ENCODE measurements at places on chromosomes 3 and 15.

DNA sequence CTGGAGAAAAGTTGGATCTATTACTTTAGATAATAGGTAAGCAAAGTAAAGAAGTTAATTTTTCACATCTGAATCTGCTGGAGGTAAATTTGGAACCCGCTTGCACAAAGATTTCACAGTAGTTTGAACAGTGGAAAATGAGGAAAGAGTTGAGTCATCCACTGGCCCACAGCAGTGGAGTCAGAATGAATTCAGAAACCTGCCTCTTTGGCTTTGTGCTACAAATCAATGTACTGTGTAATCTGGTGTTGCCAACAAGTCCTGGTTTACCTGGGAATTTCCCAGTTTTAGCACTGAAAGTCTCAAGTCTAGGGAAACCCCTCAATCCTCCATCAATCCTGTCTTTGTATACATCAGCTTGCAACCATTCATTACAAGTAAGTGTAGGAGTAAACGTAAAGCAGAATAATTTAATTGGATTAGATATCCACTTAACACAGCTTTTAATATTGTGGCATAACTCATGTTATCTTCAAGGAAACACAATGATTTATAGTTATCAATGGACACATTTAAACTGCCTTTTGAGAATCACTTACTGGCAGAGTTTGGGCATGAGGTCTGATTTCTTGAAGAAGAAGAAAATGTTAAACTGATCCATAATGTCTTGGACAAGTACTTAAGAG lies 100.6 kb downstream of the DCLK3 start:
- no peak for DNase-seq

DNA sequence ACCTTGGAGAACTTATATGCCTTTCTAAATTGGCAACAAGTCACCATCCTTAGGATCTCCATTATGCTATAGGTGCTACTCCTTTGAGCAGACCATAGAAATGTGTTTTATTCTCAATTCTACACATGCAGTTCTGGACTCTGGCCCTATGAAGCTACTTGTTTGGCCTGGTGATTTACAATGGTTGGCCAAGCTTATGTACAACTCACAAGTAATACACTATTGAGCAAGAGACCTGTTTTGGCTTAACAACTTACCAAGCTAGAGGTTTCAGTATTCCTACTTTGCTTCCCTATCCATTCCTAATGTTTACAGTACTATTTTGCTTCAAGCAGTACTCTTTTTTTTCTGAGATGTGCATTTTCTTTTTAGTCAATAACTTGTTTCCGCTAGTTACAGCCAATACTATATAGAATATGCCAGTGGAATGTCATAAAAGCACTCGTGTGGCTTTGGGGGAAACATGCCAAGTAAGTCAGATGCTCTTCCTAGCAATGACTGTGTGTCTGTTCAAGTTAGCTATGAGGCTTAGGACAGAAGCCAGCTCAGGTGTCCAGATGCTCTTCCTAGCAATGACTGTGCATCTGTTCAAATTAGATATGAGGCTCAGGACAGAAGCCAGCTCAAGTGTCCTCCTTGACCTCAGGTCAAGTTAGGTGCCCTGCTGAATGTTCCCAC lies 174.9 kb upstream of the SEMA6D start:
- peak; percentile 8 for DNase-seq

GRCh38 chr15:49412797-49413196 lies 10.2 kb upstream of the FGF7 start:
- DNase-seq = no peak

- DNase-seq = no peak
These were observed 479.8 kb upstream of the TBL1XR1 start for GRCh38 chr3:177676947-177677587.

GRCh38 chr3:113249111-113249510 lies 37.8 kb downstream of the BOC start:
- no peak for DNase-seq

GRCh38 chr15:101801048-101801447 lies 2.3 kb upstream of the OR4F6 start:
- DNase-seq = no peak

DNA sequence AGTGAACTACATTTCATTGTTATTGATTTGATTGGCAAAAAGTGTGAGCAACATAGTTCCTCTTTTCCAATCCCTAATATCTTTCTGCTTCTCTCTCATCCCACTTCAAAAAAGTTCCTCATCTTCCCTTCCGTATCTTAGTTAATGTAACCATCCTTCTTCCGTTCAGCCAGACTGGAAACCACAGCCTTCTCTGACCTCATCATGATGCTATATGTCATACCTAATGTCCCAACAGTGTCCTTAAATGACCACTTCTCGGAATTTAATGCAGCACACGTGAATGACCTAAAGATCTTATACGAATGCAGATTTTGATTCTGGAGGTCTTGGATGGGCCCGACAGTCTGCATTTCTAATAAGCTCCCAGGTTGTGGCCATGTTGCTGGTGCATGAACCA lies 320.3 kb upstream of the SATB1 start:
- DNase-seq = no peak

- peak; percentile 16 for DNase-seq
These were observed 44.9 kb upstream of the ZNF385D start for GRCh38 chr3:21795921-21796320.

DNA sequence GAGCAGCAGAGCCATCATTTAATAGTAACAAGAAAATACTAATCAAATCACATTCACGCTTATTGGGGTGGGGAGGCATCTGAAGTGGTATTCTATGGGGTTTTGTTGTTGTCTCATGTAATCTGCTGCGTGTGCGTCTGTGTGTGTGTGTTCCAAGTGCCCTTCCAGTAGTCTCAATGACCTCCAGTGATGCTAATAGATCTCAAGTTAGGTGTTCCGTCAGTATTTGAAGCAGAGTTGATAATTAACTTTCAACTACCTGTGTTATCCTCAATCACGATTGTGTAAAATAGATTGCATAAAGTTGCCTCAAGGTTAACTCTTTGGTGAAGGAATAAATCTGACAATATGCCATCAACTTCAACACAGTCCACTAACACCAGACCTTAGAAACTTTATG lies 375.0 kb downstream of the MECOM start:
- DNase-seq = no peak

- no peak for DNase-seq
These were observed 98.3 kb upstream of the ZBTB20 start for GRCh38 chr3:115245438-115245837.

DNA sequence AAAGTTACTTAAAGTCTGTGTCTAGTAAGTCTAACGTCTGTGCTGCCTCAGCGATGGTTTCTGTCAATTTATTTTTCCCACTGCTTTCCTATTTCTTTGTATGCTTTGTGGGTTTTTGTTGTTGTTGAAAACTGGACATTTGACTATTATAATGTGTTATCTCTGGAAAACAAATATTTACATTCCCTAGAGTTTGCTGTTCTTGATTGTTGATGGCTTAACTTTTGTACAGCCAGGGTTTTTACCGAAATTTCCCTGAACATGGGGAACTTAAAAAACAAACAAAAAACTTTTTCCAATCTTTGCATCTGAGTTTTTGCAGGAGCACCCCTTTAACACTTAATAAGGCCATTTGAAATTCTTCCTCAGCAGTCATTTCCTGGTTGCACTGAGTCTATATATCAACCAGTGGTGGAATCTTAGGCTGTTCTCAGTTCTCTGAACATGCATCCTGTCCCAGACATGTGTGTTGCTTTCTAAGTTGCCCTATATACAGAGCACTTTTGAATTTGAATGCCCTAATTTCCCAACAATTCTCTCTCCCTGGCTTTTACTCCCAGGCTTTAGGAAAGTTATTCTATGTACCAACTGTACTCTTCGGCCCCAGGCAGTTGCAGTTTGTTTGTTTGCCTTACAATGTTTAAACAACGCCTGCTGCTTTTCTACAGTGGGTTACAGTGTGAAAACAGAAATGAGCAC lies 11.8 kb upstream of the PIAS1 start:
- no peak for DNase-seq

- DNase-seq = no peak
These were observed 50.3 kb upstream of the ITGA11 start for GRCh38 chr15:68482246-68482645.

DNA sequence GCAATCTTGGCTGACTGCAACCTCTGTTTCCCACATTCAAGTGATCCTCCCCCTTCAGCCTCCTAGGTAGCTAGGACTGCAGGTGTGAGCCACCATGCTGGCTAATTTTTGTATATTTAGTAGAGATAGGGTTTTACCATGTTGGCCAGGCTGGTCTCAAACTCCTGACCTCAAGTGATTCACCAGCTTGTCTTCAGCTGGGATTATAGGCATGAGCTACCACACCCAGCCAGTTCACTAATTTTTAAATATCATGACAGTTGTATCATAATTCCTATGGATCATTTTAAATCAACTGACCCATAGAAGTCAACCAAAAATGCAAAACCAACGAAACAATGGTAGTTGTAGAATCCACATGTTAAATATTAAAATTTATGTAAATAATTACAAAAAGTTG lies 35.1 kb downstream of the RAF1 start:
- no peak for DNase-seq

- DNase-seq = no peak
These were observed 374.2 kb downstream of the MECOM start for GRCh38 chr3:169289273-169289672.

DNA sequence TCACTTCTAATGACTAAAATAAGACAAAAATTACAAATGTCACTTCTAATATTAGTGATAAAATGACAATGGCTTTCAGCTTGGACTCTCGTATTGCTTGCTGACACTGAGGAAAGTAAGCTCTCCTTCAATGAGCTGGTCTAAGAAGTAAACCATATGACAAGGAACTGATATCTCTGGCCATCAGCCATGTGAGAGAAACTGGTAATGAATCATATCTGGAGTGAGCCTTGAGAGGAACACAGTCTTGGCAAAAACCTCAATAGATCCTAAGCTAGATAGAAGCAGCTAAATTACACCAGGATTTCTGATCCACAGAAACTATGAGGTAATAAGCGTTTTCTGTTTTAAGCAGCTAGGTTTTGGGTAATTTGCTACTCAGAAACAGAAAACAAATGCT lies 1575.1 kb downstream of the OTOL1 start:
- DNase-seq = no peak

- no peak for DNase-seq
These were observed 22.9 kb upstream of the CHRNA7 start for GRCh38 chr15:32007355-32007960.
